ENCODE measurements at places on chromosomes 2 and 18.

DNA sequence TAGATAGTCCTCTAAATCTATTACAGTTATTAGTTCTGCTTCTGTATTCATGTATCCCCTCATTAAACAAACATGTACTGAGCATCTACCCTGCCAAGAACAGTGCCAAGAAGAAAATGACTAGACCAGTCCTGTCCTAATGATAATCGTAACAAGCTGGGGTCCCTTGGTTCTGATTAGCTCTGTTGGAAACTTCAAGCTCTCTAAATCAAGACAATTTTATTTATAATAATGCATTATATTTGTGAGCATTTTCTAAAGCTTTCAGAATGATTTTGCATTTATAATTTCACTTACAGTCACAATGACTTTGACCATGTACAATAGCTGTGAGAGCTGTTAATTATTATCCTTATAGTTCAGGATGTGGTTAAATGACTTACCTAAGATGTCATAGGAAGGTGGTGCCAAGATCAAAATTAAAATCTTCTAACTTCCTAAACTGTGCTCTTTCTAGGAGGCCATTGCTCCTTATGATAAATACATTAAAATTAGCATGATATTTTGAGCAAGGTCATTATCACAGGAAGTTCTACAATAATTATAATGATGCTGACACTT, 336.5 kb upstream of the SLC39A10 start:
- DNase-seq: no peak

DNA sequence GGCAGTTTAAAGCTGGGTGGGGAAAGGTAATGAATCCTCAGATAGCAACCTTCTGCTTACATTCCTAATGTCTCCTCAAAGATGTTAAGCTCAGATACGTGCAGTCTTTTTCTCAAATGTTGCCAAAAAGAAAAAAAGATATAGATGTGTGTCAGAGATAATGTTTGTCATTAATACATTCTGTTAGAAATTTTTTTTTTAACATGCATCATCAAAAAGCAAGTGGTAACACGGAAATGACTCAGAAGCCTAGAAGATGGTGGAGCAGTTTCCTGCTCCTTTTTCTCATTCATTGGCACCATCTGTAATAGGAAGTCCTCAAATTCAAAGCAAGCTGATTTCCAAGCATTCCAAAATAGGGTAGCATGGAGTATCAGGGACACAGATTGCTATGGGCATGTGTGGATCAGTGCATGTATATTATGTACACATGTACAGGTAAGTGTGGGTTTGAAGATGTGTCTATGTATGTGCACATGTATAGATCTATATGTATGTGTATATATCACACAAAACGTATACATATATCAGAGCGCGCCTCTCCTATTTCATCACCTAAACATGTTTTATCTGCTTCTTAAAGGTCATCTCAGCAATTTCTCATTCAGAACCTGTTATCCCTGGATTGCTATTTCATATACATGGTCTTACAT, 79.9 kb upstream of the ITGB6 start:
- no peak for DNase-seq

DNA sequence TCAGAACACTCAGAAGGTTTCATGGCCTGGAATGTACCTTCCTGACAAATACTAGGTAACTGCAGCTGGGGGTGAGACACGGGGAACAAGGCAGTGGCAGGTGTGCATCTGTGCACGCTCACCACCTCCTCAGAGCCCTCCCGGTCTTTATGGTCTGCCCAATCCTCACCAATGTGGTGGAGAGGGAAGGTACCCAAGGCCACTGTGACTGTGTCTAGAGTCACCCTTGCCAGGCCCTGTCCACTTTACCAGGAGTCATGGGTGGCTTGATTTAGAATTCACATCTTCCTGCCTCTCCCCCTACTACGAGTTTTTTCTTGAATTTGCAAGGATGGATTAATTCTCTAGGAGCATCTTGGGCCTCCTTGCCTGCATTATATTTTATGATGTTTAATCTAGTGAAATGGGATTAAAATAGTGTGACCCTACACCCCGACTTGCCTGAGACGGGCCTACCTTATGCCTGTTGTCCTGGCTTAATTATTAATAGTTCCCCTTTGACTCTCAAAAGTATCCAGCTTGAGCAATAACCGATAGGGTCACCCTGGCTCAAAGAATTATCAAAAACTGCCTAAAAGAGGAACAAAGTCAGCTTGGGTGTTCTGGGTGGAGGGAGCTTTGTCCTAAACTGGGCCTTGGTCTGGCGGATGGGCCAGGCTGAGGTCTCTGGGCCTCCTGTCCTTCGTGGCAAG, 56.5 kb downstream of the ACAA2 start:
- DNase-seq: no peak

- no peak for DNase-seq
These were observed 127.6 kb downstream of the QPCT start for GRCh38 chr2:37471994-37472393.

DNA sequence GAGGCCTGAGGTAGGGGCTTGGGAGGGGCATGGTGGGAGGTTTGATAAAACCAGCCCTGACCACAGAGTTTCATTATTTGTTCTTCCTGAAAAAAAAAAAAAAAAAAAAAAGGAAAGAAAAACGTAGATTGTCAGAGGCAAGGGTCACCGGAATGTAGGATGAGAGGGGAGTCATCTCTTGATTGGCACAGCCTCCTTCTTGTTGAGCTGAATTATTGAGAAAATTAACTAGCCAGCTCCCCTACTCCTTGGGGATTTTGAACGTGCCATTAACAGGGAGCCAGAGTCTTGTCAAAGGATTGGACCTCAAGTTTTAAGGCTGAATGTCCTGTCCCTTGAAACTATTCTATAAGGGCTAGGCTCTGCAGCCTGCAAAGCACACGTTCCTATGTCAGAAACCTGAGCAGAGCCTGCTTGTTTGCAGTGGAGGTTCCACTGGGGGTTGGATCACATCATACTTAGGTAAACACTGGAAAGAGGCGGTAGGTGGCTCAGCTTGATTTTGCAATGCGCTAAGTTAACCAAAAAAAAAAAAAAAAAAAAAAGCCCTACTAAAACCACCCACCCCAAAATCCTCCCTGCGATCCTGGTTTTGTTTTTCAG, 2.3 kb downstream of the INHBB start:
- DNase-seq: no peak

GRCh38 chr2:203366639-203367466, 38.7 kb downstream of the ABI2 start:
- no peak for DNase-seq

- no peak for DNase-seq
These were observed 39.1 kb upstream of the PLEKHM3 start for GRCh38 chr2:208064220-208064961.

DNA sequence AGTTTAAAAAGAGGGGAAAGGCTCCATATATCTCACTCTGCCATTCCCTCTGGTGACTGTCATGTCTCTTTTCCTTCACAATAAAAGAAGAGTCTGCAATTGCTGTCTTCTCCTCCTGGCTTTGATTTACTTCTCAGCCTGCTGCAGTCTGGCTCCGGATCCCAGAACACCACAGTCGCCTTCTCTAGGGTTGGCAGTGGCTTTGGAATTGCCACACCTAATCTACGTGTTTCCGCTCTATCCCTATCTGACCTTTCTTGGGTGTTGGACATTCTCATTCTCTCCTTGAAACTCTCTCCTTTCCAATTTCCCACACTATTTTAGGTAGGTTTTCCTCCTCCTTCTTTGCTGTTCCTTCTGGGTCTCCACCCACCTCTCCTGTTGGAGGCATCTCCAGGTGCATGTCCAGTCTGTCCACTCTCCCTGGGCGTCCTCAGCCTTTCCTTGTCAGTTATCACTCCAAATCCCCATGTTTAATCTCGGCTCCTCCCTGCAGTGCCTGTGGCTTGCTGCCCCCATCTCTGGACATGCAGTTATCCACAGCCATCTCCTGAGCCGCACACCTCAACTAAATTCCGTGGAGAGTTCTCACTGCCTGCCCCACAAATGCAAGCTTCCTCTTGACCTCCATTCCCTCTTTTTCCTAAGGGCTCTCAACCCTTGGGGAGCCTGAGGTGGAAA, 112.8 kb downstream of the KCTD1 start:
- DNase-seq: no peak

- no peak for DNase-seq
These were observed 84.5 kb upstream of the MAPRE2 start for GRCh38 chr18:34956663-34957062.

DNA sequence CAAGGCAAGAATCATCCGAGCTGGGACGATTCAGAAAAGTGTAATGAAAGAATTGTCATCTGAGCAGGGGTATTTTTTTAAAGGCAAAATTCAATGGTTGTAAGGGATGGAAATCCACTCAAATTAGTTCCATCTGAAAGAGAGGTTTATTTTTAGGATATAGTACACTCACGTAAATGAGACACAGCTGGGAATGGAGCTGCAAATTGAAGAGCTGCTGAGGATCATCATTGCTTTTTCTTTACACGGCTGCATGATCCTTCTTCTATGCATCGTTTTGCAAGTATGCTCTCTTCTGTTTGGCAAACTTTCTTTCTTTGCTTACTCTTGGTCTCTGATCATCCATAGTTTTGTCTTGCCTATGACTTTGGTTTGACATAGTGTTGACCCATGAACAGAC, 27.4 kb upstream of the CUL3 start:
- DNase-seq: no peak

DNA sequence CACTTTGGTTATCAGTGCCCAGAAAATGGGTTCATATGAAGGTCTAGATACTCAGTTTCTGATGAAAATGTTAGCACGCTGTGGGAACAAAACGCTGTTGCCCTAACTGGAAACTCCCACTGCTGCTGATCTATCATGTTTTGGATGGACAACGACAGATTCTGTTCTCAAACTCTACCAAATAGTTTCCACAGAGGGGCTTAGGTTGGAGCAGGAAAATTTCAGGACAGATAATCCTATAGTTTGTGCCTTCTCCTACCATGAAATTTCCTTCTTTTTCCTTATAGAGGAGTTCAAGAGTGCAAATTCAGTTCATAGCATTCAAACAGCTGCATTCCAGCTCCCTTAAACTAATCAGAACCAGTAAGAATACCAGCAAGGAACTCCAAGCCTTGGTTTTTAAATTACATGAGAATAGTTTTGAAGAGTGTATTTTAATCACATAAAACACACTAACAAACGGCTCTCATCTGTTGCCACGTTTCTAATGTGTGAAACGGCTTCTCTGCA, 58.7 kb upstream of the RALBP1 start:
- DNase-seq: no peak

DNA sequence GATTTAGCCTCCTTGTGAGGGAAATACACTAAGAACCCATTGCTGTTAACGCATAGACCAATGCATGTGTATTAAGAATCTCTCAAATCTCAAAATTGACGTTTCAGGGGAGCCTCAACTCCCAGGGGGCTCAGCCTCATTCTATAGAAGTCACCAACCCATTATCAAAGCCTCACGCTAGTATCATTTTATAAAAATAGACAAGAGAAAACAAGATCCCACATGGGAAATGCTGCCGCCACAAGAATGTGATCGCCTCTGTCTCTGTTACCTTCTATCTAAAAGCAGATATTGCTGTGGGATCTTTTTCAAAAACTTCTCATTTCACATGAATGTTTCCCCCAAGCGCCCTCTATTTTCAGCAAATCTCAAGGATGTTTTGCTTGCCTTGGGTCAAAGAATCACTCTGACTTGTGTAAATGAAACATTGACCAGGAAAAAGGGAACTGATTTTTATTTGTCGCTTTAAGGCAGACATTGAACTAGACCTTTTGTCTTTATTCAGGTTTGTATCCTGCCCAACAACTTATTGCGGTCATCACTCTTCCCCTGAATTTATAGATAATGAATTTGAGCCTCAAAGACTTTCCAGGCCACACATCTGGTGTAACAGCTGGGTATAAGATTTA, 679.0 kb upstream of the ID2 start:
- DNase-seq: no peak

GRCh38 chr18:58144671-58145285, 100.8 kb downstream of the NEDD4L start:
- no peak for DNase-seq

- no peak for DNase-seq
These were observed 1377.9 kb downstream of the RPIA start for GRCh38 chr2:90069290-90069894.

GRCh38 chr2:207854484-207855440, 85.1 kb upstream of the FZD5 start:
- no peak for DNase-seq

GRCh38 chr2:86285571-86285970, 51.9 kb downstream of the REEP1 start:
- no peak for DNase-seq

DNA sequence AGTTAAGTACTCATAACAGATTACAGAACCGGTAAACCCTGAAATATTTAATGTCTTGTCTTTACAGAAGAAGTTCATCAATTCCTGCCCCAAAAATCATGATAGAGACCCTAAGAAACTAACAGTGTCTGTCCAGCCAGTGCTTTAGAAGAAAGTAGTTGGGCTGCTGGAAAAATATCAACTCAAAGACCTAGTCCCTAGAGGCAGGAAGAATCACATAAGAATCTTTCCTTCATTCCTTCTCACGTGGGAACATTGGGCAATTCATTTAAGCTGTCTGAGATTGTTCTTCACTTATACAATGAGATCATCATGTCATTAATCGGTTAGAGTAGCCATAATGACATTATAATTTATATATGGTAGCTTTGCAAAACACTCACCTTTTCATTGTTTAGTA, 156.4 kb downstream of the CCBE1 start:
- no peak for DNase-seq

- DNase-seq: no peak
These were observed 95.8 kb upstream of the FAM98A start for GRCh38 chr2:33694904-33695303.

- DNase-seq: no peak
These were observed 44.7 kb upstream of the EML6 start for GRCh38 chr2:54678719-54679118.

DNA sequence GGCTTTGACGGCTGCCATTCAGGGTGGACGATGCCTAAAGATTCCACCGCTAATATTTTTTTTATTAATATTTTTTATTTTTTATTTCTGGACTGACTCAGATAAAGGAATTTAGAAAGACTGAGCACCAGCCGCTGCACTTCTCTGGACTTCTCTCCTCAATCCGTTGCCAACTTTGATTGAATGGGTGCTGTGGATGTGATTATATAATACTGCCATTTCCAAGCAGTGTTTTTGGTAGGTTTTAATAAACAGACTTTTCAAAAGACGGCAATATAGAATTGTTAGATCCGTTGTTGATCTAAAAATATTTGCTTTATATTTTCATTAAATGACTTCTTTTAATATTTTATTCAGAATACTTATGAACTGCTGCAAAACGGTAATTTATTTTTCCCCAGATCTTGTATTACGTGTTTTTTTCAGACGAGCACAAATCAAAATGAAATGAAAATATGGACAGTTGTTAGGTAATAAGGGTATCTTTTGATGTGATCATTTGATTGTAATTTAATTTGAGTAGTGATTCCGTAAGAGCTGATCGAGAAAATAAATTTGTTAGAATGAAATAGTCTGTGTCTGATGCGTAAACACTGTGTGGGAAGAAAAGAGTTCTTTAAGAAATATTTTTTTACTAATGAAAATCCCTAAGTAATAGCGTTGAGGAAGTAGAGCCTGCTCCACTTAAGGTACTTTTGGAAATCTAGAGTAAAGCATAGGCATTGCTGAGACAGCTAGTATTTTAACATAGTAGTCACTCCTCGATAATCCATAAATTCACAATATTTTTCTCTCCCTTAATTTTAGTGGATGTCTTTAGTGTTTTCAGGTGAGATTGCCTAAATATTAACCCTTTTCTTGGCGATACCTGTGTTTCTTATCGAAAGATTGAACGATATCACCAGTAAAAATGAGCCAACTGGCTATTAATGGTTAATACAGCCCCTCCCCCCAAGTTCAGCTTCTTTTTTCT, 4.4 kb downstream of the POU3F3 start:
- no peak for DNase-seq

GRCh38 chr18:35942133-35942532, 30.3 kb upstream of the RMP24 start:
- DNase-seq: no peak

- DNase-seq: no peak
These were observed 24.8 kb downstream of the DSG4 start for GRCh38 chr18:31401156-31402025.
